ENCODE measurements at places on chromosomes 2 and 18.

DNA sequence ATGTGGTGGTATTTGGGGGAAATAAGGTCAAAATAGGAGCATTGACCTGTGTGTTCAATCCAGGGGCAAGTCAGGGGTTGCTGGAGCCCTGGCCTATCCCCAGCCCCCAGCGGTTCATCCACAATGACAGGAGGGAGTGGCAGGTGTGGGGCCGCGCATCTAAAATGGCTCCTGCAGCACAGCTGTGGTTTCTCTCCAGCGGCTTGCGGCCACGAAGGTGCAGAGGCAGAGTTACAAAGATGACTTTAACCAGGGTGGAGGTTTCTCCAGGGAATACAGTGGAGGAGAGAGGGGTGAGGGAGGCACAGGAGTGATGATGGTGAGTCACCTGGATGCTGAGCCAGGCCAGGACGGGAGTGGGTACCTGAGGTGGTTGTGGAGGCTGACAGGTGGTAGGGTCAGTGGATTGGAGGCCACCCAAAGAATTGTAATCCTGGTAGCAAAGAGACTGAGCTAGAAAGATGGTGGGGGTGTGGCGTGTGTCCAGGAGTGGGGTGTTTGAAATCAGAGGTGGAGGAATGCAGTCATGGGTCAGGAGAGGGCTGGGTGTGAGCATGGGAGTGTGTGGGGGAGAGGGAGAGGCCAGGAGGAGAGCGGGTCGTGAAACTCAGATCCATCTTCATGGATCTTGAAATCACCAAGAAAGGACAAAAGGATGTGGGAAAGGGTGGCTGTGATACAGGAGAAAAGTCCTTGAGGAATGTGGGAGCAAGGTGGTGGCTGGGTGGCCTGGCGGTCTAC lies 83.2 kb downstream of the CTIF start:
- no peak for DNase-seq
- H3K27me3 ChIP-seq: no peaks in the 10 kb centered on the region
- peak overlapping the region; percentile 46 for H3K27ac ChIP-seq
- peaks cover 14% of the 10 kb centered on the region for H3K4me1 ChIP-seq

DNA sequence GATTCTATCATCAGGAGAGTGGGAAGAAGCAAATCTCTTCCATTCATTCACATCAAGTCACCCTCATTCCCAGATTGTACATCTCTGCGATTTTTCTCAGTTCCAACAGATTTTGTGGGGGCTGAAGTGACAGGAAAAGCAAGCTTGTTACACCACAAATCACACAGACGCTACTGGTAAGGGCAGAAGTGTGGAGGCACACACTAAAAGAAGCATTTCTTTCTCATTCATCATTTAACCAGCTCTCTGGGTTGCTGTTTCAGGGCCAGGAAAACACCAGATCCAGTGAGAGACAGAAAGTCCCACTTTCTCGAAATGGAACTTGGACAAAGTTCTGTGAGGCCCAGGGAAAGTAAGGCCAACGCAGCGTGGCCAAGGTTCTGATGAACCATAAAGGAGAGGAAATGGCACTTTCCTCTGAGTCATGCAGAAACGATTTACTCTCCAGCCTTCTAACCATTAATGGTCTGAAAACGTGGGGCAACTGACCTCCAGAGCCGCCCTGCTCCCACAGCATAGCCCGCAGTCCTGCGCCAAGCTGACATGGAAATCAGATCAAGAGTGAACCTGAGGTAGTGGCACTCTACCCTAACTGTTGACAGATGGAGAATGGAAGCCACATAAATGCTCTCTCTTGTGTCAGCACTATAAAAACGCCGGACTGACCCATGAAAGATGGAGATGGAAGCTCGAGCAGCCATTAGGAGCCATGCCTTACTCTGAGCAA lies 191.0 kb downstream of the C1D start:
- H3K4me1 ChIP-seq: no peaks in the 10 kb centered on the region
- no peak overlapping the region for H3K4me3 ChIP-seq
- no peak for DNase-seq
- H3K27ac ChIP-seq: no peak overlapping the region

- no peaks in the 10 kb centered on the region for H3K27me3 ChIP-seq
- no peak overlapping the region for H3K27ac ChIP-seq
- H3K4me1 ChIP-seq: no peaks in the 10 kb centered on the region
- no peak overlapping the region for H3K4me3 ChIP-seq
Observed at GRCh38 chr2:6492573-6492972, 373.1 kb downstream of the CMPK2 start.

DNA sequence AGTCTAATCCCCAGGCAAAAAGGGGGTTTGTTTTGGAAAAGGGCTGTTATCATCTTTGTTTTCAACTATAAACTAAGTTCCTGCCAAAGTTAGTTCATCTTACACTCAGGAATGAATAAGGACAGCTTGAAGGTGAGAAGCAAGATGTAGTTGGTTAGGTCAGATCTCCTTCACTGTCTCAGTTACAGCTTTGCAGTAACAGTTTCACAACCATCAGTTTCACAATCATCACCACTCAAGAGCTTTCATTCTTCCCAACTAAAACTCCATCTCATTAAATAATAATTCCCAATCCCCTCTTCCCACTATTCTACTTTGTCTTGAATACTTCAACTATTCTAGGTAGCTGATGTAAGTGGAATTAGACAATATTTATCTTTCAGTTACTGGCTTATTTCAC lies 200.9 kb downstream of the NYAP2 start:
- no peak overlapping the region for H3K4me3 ChIP-seq
- no peaks in the 10 kb centered on the region for H3K27me3 ChIP-seq
- no peak overlapping the region for H3K27ac ChIP-seq
- no peak for DNase-seq
- H3K36me3 ChIP-seq: no peaks in the 10 kb centered on the region
- no peaks in the 10 kb centered on the region for H3K4me1 ChIP-seq

- H3K27ac ChIP-seq: no peak overlapping the region
- H3K36me3 ChIP-seq: no peaks in the 10 kb centered on the region
- H3K27me3 ChIP-seq: no peaks in the 10 kb centered on the region
- DNase-seq: no peak
- no peak overlapping the region for H3K4me3 ChIP-seq
Observed at GRCh38 chr18:48638896-48639771, 100.3 kb downstream of the CTIF start.

Data from lower lobe of right lung (tissue), 2 donors.